ENCODE measurements at places on chromosomes 11 and 22.

DNA sequence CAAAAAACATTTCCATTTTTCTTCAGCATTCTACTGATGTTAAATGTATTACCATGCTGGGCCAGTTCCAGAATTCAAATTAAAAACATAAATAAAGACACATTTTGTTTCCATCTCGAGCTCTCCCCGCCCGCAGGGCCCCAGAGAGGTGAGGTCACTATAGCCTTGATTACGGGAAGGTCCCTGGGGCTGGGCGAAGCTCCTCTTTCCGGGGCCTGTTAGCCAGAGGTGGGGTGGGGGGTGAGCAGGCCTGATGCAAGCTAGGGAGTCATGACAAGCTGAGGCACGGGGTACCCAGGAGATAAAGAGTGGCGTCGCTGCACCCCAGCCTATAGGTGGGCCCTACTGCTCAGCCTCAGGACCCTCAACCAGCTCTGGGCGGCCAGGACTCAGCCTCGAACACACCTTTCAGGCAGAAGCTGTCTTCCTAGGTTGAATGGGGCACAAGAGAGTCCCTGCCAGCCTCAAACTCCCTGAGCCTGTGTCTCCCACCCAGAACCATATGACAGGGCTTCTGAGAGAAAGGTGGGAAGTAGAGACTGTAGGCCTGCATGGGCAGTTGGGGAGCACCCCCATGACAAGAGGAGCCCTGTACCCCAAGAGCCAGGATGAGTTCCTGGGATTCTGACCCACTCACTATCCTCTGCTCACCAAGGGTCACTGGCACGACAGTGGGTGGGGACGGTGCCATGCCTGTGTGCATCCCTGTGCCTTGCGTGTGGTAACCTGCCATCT is 34.8 kb downstream of the KCNQ1OT1 start:
- DNase-seq: no peak

DNA sequence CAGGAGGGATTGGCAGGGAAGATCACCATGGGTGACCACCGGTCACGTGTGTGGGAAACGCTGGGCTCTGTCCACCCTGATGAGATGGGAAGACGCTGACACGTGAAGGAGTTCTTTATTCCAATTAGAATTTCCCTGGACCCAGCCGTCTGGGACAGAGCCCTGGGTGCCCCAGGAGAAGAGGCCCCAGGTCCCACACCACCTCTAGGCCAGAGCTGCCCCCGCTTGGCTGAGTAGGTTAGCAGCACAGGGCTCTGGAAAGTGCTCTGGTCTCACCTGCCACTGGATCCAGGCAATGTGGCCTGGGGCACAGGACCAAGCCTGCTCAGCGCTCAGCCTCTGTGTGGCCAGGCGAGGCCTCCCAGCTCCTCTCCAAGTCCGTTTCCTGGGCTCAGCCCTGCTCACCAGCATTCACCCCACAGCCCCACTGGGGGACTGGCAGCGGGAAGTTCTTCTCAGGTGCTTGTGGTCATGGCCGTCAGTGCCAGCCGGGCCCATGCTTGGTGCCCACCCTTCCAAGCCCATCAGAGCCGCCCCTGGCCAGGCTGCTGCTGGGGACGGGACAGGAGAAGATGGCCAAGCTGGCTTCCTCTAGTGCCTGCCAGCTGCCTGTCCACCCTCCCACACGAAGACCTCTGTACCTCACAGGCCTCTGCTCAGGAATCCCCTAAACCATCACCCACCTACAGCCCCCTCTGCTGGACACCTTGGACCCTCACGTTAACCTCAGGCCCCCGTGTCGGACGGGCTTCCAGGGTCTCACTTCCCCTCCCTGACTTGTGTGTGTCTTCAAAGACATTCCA is 62.5 kb upstream of the FGF3 start:
- DNase-seq: no peak

DNA sequence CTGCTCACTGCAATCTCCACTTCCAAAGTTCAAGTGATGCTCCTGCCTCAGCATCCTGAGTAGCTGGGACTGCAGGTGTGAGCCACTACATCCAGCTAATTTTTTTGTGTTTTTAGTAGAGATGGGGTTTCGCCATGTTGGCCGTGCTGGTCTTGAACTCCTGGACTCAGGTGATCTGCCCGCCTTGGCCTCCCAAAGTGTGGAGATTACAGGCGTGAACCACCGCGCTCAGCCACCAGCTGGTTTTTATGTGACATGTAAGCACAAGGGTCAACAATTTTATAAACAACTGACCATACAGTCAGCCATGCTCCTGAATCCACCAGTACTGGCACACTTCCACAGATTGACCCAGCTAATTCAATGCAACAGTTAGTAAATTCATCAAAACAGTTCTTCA is 526.3 kb upstream of the LRRC4C start:
- DNase-seq: no peak

GRCh38 chr11:110338684-110339083 is 42.3 kb upstream of the RDX start:
- no peak for DNase-seq

DNA sequence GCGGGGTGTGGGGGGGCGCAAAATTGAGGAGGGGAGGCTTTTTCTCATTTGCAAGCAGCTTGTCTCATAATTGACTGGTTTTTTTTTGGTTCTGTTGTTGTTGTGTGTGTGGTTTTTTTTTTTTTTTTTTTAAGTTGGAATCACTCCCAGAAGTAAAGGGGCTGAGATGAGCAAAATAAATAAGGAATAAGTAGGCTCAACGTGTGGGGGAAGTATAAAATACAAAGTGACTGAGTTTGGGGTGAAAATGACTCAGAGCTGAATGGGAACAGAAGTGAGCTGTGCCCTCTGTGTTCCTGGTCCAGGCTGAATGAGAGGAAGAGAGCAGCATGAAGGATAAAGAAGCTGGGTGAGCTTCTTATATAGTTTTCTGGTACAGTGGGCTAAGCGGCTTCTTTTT is 90.0 kb downstream of the GRIK4 start:
- DNase-seq: no peak

DNA sequence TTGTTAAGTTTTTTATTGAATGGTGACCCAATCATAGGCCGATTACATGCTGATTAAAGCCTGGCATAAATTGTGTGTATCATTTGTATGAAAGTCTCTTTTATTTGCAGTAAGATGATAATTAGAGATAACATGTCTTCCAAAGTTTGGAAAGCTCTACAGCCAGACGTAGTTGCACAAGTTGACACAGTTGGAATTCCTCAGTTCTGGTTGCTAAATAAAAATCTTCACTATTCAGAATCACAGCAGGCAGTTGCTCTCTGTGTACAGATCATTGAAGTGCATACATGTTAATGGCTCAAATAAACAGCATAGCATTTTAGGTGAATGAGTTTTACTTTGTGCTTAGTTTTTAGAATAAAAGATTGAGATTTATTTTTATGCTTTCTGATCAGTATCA is 69.5 kb downstream of the ARHGAP42 start:
- DNase-seq: no peak

DNA sequence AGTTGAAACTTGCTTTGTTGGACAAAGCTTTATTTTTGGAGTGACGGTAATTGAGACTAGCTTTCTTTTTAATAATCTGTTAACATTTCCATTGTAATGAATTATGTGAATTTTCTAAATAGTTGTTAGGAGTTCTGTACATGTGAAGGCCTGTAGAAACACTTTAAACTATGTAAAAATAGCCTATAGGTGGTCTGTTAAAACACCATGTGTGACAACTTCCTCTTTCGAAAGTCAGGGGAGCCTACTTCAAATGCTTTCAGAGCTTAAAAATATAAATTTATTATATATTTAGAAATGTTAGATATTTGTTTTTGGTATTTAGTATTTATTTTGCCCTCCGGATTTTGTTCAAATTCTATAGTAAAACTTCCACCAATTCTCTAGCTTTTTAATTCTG is 28.7 kb downstream of the DDIAS start:
- no peak for DNase-seq

DNA sequence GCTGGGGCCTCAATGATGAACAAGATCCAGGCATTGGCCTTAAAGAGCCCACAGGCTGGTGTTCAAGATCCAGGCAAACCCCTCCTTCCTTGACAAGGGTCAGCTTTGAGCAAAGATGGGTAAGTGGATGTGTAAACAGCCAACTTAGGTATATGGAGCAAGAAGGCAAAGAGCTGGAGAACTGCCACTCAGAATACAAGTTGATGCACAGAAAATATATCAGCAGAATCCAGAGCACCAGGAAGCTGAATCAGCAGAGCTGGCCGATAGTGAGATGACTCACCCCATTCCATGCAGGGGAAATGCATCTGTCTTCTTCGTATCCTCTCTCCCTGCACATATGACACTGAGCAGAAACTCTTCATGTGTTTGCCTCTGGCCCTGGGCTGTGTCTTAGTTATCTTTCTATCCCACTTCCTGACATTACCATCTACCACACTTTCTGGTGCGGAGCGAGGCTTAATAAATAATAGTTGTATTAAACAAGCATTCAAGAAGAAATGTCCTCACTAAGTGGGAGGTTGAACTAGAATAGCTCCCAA is 57.8 kb downstream of the ENDOD1 start:
- no peak for DNase-seq

- DNase-seq: no peak
Measured at GRCh38 chr11:57260937-57261783, 24.1 kb upstream of the APLNR start.

- DNase-seq: no peak
Measured at GRCh38 chr11:77024745-77025144, 9.5 kb upstream of the B3GNT6 start.

- no peak for DNase-seq
Measured at GRCh38 chr11:76365038-76365679, 15.8 kb downstream of the THAP12 start.

GRCh38 chr22:17918840-17919239 is 105.5 kb downstream of the MICAL3 start:
- DNase-seq: no peak

DNA sequence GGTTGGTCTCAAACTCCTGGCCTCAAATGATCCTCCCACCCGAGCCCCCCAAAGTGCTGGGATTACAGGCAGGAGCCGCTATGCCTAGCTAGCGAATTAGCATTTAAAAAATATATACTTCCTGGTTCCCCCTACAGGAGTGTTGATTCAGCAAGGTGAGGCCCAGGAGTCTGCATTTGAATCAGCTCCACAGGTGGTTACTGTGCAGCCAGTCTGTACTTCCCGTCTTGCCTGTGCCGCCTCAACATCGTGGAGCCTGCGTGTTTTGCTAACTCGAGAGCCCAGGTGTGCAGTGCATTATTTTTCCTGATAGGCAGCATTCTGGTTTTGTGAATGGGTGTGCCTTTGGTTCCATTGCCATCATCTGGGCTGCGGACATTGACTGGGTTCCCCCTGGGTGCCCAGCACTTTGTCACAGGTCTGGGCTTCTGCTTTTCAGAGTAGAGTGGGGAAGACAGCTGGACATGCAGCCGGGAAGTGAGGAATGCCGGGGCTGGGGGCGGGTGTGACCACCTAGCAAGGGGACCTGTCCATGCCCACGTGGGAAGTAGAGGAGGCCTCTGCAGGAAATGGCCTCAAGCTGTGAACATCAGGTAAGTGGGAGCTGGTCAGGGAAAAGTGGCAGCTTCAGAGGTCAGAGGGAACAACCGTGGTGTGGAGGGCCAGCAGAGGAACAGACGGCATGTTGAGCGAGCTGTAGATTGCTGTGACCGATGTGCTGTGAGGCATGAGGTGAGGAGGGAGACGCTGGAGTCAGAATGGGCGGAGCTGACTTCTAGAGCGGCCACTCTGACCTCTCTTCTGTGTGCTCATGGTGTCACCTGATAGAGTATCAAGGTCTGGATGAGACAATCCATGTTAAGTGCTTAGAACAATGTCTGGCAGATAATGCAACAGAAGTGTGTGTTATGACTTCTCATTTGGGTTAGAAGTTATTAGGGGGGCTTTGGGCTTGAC is 42.2 kb downstream of the PPFIA1 start:
- DNase-seq: no peak

DNA sequence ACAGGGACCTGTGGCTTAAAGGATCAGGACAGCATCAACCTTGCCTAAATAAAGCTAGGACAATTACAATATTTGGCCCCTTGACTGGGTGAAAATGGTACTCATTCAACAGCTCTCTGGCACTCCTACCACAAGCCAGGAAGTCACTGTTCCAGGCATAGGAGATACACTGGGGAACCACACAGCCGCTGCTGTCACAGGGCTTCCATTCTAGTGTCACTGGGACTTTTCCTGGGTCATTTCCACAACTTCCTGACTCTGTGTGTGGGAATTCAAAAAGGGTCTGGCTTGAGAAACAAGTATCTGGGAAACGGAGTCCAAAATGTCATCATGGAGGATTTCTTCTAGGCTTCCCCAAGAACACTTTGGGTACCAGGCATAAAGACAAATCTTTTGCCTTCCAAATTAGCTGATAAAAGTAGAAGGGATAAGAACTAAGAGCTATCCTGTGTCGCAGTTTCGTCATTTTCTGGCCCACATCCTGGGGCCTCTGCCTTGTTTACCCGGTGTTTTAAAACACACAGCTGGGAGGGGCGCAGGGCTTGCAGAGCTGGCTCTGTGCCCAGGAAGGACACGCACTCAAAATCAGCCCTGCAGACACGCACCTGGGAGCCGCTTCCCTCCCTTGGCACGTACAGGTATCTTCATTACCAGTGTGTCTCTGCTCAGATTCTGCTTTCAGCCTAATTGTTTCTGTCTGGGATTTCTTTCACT is 38.0 kb downstream of the TMEM45B start:
- DNase-seq: peak; percentile 38

DNA sequence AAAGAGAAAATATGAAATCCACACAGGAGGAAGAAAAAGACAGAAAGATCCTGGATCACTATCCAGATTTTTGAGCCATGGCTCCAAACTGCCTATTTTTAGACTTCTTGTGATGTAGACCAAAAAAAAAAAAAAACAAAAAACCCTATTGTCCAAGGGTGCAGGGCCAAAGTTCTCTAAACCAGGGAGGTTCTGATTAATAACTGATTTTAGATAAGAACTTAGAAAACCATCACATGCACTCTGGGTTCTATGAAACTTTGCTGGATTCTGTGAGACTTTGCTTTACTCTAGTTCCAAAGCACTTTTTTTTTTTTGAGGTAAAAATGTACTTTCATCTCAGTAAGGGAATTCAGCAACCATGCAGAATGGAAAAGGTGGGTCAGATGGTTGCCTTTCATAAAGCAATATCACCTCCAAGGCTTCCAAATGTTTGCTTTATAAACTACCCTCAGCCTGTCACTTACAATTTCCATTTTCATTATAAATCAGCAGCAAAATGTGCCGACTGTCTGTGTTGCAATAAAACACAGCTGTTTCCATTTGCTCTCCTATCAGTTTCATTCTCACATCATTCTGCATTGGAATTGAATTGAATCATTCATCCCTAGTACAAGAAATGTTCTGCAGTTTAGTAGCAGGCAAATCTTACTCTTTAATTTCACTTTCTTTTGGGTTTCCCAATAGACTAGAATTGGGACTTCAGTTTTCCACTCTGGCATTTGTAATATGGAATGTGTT is 1584.3 kb upstream of the RAG2 start:
- no peak for DNase-seq

GRCh38 chr11:84642500-84642899 is 984.6 kb downstream of the DLG2 start:
- DNase-seq: no peak
